ENCODE measurements at places on chromosomes 11 and 22.

- no peak for DNase-seq
These were observed 79.6 kb upstream of the OR5AK2 start for GRCh38 chr11:56909080-56909479.

- no peak for DNase-seq
These were observed 202.1 kb downstream of the NXPE2 start for GRCh38 chr11:114880442-114880841.

DNA sequence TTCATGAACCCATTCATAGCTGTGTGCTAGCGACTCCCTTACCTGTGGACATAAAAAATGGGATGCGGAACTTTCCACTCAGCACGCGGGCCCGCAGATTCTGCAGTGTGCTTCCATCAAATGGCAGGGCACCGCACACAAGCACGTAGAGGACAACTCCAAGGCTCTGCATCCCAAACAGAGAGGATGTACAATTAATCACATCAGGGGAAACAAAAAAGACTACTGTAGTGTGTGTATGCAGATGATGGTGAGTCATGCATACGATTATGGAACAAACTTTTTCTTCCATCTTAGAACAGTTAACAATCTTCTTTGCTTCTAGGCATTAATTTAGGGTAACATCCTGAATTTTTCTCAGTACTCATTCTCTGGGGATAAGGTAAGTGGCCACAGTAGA is 58.8 kb upstream of the APOA1 start:
- no peak for DNase-seq

DNA sequence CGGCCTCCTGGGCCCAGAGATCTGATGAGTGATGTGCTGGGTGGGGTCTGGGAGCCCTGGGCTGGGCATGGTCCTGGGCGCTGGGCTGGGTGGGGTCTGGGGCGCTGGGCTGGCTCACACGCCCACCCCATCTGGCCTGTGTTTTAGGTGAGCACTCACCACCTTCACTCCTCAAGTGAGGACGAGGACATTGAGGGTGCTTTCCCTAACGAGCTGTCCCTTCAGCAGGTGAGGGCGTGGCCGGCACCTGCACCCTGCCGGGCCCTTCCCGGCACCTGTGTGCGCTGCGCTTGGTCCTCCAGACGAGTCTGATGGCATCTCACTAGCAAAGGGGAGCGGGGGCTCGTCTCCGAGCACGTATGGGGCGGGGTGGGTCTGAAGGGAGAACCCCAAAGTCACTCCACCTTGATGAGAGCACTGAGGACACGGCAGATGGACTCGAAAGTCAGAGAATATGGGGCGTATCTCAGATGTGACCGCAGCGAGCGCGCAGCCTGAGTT is 37.9 kb downstream of the SBF1 start:
- DNase-seq = no peak

- peak; percentile 14 for DNase-seq
These were observed 82.6 kb upstream of the SHISAL1 start for GRCh38 chr22:44395118-44396005.

DNA sequence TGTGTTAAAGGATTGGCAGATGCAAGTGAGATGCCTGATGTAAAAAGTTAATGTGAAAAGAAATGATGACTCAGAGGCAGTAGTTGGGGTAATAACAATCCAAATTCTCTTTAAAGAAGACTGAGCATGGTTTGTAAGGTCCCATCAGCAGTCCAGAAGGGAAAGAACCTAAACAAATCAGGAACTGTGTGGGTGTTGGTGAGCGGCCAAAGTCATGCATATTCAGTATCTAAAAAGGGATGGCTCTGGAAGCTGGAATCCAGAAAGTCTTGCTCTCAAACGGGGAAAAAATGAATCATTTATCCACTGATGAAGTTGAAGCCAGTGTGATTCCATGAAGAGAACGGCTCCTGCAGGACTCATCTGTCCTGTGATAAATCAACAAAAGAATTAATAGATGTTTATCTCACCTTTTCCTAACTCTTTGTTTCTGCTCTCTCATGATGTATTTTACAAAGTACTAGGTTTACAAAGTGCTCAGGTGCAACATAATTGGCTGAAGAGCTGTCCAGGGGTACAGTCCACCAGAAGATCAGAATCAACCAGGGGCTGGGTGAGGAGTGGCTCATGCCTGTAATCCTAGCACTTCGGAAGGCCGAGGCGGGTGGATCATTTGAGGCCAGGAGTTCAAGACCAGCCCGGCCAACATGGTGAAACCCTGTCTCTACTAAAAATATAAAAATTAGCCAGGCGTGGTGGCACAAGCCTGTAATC is 20.5 kb upstream of the SORL1-AS1 start:
- no peak for DNase-seq

- DNase-seq = no peak
These were observed 585 bp upstream of the NADSYN1 start for GRCh38 chr11:71452199-71453036.

GRCh38 chr11:2463766-2464277 is 19.0 kb downstream of the KCNQ1 start:
- DNase-seq = peak; percentile 8

DNA sequence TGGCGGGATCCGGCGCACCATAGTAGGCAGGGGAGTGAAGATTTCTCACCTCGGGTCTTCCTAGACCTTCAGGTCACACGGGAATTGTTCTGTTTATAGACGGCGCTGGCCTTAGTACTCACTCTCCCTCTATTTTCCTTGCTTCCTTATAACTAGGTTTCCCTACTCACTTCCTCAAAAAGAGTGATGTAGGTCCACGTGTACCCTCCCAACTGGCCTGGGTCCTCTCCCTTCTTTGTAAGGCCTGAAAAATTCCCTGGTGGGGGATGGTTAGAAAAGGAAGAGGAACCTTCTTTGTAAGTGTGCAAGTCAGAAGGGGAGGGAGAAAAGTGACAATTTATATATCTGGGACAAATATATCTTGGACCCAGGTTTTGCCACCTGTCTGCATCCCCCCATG is 2.9 kb upstream of the TMEM9B start:
- DNase-seq = no peak

DNA sequence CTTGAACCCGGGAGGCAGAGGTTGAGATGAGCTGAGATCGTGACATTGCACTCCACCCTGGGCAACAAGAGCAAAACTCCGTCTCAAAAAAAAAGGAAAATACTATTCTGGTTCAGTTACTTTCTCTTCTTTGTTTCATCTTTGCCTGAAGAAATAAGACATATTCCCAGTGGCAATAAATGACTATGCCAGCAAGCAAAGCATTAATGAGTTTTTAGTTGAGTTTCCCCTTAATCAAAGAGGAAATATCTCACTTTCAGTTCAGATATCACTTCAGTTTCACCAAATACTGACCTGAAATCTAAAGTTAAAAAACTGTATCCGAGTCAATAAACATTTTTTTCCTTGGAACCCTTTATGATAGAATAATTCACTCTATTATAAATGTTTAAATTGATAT is 10.4 kb downstream of the PISD start:
- no peak for DNase-seq

- DNase-seq = no peak
These were observed 4.1 kb upstream of the UBE2L6 start for GRCh38 chr11:57571606-57572005.

- no peak for DNase-seq
These were observed 8.2 kb downstream of the SPINDOC start for GRCh38 chr11:63821411-63821810.

- DNase-seq = no peak
These were observed 101.4 kb downstream of the SYT9 start for GRCh38 chr11:7353100-7353499.

Measured in omental fat pad (tissue), 4 donors.